Activated CD4-positive, alpha-beta T cell treated with anti-CD3 and anti-CD28 coated beads, Interleukin-2, amount 50 U/mL, for 4 hours (primary cell): ENCODE measurements at places on chromosomes 3 and 15.

DNA sequence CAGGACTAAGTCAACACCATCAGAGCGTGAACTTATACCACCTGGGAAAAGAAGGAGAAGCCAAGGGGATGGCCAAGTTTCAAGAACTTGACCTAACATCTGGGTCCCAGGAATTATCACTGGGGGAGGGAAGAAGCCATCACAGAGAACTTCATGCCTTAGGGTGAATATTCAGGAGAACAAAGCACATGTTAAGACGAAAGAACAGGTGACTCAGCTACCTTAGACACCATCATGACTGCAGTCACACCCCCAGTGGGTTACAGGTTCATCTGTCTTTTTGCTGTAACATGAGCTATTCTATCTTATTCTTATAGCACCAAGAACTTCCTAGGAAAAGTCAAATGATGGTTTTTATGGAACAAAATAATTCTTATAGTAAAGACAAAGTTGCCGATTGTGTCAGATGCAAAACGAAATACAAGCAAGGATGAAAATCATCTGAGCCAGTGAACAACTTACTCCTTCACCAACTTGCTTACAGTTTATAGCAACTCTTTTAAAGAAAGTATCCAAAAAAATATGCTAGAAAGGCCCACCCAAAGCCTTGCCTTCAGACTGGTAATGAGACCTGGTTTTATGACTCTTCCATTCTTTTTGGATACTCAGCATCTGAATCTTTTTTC, 72.0 kb downstream of the TPRA1 start:
- DNase-seq, result no peak

- DNase-seq, result no peak
Observed at GRCh38 chr15:44527241-44527640, 9.7 kb upstream of the EIF3J start.

GRCh38 chr3:187679638-187680396, 9.6 kb upstream of the SST start:
- peak; percentile 58 for DNase-seq

GRCh38 chr3:122003606-122004005, 18.4 kb downstream of the ILDR1 start:
- no peak for DNase-seq

GRCh38 chr15:71752604-71753289, 57.6 kb upstream of the NR2E3 start:
- DNase-seq, result no peak

DNA sequence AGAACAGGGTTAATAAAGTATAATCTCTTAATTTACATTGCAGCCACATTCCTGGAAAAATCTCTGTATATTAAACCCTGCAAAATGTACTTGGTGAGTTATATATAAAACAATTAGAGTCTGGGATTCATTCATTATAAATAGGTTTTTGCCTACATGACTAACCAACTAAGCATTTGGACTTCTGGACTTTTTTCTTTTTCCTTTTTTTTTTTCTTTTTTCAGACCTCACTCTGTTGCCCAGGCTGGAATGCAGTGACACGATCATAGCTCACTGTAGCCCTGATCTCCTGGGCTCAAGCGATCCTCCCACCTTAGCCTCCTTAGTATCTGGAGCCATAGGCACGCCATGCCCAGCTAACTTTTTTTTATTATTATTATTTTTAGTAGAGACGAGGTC, 4.5 kb downstream of the DNAJC13 start:
- DNase-seq, result no peak

GRCh38 chr15:48644467-48644826, 1.1 kb downstream of the FBN1 start:
- no peak for DNase-seq

- no peak for DNase-seq
Observed at GRCh38 chr3:40679290-40679689, 154.5 kb downstream of the ZNF621 start.

DNA sequence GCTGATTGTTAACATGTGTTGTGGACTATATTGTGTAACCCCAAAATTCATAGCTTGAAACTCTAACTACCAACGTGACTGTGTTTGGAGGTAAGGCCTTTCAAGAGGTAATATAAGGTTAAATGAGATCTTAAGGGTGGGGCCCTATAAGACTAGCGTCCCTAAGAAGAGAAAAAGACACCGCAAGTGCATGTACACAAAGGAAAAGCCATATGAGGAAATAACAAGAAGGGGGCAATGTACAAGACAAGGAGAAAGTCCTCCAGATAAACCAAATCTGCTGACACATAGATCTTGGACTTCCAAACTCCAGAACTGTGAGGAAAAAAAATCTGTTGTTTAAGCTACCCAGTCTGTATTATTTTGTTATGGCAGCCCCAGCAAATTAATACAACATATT, 8.6 kb downstream of the DMXL2 start:
- DNase-seq, result no peak

DNA sequence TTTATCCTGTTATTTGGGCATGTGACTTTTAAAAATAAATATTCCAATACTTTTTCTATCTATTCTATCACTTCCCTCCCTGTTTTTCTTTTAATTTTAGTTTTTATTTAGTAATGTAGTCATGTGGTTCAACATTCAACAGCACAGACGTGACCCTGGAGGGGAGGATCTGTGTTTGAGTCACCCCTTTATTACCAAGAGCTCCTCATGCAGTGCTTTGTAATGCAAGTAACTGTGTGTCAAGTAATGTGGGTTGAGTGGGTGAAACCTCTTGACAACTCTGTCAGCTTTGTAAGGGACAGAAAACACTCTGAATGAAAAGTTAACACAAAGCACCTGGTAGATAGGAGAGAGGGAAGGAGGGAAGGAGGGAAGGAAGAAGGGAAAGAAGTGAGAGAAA, 89.7 kb upstream of the FGF12 start:
- no peak for DNase-seq
